T-cell (primary cell): ENCODE measurements at places on chromosomes 16 and 17.

GRCh38 chr17:77555741-77556291 lies 402.7 kb upstream of the TNRC6C start:
- DNase-seq: no peak

DNA sequence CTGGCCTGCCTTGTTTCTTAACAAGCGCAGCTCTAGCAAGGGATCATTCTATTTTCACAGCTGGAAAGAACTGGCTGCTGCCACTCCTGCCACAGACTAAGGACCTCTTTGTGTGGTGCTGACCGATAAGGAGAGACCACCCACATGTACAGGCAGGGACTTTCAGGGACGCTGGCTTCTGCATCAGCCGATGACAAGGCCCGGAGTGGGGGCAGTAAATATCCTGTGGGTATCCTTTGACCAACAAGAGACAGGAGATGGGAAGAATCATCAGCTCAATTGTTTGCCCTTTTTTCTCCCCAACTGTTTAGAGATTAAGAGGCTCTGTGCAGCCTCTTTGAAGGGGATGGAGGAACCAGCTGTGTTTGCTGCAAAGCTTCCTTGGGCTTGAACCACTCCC lies 9.2 kb upstream of the ITPRIPL2 start:
- DNase-seq: no peak

DNA sequence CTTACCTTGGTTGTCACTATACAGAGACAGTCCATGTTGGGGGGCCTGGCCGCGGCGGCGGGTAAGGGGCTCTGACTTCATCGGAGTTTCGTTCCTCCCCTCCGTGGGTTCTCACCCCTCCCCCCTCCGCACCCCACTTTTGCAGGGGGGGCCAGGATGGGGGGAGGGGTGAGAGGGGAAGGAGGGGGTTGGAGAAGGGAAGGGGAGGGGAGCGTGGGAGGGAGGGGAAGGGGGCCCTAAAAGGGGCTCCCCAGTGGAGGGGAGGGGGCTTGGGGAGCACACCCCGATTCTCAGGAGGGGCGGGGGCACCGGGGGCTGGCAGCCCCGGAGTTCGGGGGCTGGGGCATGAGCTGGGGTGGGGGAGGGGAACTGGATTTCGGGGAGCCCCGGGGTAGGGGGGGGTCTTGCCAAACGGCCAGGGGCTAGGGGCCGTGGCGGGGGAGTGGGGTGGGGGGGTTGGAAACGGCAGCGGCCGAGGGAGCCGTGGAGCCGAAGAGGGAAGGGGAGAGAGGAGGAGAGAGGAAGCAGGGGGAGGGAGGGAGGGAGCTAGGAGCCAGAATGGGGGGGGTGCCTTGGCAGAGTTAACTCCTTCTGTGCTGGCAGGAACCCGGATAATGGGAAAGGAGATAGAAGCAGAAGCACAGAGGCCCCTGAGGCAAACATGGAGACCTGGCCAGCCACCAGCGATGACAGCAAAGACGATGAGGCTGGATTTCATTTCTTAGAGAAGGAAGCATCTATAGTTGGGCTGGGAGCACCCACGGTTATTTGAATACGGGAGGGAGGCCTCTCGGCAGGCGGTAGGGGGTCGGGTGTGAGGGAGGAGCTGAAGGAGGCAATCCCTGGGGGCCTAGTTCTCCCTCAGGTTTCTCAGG lies 2.3 kb downstream of the DLG4 start:
- no peak for DNase-seq

DNA sequence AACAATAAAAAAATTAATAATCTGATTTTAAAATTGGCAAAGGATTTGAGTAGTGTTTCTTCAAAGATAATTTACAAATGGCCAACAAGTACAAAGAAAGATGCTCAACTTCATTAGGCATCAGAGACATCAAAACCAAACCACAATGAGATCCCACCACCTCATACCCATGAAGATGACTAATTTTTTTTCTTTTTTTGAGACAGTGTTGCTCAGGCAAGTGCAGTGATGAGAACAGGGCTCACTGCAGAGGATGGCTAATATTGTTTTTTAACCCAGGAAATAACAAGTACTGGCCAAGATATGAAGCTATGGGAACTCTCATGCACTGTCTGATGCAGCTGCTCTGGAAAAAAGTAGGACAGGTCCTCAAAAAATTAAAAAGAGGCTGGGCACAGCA lies 14.9 kb downstream of the WDR45B start:
- no peak for DNase-seq

DNA sequence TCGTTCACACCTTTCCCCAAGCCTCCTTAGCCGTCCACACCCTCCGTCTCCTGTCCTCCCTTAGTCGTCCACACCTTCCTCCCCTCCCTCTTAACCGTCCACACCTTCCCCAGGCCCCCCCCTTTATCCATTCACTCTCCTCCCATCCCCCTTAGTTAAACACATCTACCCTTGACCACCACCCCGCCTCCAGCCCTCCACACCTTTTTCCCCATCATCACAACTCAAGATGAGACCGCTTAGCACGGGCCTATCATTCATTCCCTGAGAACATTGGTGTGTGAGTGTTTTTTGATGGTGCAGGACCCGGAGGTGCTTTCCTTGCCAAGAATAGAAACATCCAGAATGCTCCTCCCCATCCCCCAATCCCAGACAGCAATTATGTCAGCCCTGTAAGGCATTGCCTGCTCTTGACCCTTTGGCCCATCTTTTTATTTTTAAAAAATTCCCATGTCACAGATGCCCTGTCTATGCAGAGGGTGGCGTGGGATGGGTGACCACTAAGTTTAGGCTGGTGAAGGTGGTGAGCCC lies 1.4 kb downstream of the TENT4B start:
- no peak for DNase-seq

DNA sequence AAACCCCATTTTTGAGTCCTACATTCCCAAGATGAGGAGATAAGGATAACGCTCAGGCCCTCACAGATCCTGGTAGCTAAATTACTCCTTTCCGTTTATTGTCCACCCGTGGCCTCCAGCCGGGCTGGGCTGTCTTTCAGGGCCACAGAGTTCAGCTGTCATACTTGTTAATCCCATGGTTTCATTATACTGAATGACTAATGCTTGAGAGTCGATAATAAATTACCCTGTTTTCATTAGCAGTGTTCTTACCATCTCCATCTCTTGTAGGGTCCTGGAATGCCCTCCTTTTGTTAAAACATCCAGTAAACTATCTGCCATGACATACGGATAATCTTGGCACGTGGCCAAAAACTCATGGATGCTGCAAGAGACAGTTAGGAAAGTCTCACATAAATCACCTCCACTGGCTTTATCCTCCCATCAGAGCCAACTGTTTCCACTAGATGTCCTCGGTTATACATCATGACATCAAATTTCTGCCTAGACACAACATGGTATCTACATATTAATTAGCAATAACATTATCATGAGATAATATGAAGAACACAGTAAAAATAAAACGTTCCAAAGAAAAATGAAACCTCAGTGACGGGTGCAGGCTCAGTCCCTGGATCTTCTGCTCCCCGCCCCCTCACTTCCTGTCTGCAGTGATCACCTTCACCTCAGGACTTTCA lies 45.3 kb downstream of the BRD7 start:
- DNase-seq: no peak

GRCh38 chr16:89922477-89922883 lies 662 bp upstream of the TUBB3 start:
- DNase-seq: no peak

- no peak for DNase-seq
These were observed 1.2 kb downstream of the STAT5B start for GRCh38 chr17:42274812-42275526.

- DNase-seq: peak; percentile 69
These were observed 43.3 kb downstream of the PGS1 start for GRCh38 chr17:78421534-78422266.

GRCh38 chr17:61247439-61247838 lies 152.2 kb upstream of the TBX2 start:
- no peak for DNase-seq

DNA sequence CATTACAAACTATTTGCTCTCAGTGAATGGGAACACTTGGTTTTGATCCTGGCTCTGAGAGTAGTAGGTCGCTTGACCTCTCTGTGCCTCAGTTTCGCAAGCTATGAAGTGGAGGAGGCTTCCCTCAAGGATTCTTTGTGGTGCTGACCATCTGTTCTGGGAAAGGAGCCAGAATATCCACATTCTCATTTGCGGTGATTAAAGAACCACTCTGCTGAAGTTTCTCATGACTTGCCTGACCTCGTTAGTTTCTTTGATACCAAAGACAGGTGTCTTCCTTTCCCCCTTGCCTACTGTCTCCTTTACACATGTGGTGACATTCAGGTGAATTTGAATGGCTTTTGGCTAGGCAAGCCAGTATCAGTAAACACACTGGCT lies 116.0 kb downstream of the SNX29 start:
- no peak for DNase-seq

DNA sequence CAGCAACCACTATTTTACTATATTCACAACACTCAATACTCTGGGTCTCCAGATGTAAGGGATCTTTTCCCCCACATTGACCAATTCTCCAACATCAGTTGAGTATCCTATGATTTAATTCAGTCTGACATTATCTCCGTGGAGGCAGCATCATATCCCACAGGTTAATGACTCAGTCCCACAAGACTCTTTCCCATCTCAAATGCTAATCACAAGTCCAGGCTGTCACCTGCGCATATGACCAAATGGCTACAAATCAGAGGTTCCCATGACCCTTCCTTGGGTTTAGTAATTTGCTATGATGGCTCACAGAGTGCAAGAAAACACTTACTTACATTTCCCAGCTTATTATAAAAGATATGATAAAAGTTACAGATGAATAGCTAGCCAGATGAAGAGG lies 18.7 kb downstream of the ACSM3 start:
- DNase-seq: no peak

DNA sequence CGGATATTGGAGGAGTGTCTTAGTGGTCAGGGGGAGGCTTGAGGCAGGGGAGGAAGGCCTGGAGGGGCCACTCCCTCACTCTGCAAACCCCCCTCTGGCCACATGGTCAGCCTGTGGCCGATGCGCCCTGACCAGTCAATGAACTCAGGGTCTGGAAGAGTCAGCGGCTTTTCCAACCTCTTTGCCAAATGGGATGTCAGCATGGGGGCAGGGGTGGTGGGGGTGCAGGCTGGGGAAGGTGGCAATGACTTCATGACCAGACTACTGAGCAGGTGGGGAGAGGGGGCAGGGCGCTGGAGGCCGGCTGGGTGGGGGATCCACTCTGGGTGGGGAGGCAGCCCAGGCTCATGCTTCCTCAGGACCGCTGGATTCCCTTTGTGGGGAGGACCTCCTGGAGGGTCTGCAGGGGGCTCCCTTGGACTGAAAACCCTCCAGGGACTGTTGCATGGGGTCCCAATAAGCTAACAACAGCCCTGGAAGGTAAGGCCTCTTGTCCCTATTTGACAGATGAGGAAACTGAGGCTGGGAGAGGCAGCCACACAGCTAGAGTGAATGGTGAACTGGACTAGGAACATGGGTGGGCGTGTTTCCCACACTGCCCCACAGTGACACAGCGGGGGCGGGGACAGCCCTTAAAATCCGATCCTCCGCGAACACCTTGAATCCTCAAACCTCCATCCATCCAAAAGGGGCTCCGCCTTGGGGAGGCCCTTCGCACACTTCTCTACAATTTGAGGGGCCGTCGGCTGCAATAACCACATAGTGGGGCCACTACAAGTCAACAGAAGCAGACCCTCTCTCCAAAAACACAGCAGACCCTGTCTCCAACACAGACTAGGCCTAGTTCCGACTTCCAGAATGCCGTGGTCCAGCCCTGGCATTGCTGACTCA lies 81.0 kb upstream of the TOB1 start:
- DNase-seq: no peak

- DNase-seq: no peak
These were observed 53.7 kb downstream of the SF3B3 start for GRCh38 chr16:70577256-70577698.

DNA sequence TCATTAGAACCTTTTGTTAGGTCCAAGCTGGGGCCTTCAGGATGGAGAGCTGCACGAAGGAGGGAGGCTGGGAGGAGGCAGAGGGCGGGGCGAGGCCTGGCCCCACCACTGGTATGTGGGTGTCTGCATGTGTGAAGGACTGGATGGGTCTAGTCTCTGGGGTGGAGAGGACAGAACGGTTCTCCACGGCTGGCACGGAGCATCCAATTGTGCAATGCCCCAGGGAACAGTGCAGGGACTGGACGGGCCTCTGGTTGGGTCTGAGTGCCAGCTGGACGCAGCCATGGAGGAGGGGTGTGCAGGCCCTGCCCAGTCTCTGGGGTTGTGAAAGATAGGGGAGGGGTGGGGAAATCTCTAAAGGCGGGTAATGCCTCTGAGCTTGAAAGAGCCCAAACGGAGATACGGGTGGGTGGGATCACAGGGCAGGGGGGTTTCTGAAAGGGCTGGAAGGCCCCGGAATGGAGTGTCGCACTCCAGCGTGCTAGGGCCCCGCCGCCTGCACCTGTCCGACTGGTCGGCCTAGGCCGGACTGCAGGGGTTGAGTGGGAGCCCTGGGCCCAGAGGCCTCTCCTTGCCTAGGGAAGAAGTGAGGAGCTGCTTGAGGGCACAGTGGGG lies 1.6 kb downstream of the PPL start:
- DNase-seq: no peak

DNA sequence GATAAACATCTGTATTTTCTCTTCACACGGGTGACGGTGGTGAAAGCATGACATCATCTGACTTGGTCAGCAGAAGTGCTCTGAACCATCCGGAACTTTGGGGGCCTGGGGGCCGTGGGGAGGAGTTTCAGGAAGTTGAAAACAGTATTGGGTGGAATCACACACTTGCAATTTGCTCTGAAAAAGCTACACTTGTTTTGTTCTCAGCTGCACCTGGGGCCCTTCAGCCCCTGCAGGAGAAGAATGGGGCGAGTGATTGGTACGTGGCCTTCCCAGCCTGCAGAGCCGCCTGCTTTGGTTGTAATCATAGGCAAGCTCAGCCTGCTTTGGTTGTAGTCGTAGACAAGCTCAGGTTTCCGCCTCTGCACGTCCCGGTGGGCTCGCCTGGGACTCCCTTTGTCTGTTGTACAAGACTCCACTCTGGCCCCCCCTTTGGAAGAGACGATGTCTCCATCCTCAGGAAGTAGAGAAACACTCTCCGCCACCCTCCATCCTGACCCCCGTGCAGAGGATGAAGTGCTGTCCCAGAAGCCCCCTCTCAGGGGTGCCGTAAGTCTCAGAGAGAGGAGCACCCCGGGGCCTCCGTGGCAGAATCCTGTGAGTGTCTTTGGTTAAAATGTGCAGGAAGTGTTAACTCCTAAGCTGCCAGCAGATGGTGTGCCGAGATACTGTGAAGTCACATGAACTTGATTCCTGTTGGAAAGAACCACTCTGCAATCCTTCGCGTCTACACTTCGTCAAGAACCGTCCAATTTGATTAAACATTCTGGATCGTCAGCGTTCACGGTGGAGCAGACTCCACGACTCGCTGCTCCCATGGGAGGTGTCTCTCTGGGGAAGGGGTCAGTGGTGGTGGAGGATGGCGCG lies 5.4 kb downstream of the BANP start:
- DNase-seq: peak; percentile 73

GRCh38 chr16:67105246-67105645 lies 4.5 kb upstream of the PHAF1 start:
- no peak for DNase-seq

DNA sequence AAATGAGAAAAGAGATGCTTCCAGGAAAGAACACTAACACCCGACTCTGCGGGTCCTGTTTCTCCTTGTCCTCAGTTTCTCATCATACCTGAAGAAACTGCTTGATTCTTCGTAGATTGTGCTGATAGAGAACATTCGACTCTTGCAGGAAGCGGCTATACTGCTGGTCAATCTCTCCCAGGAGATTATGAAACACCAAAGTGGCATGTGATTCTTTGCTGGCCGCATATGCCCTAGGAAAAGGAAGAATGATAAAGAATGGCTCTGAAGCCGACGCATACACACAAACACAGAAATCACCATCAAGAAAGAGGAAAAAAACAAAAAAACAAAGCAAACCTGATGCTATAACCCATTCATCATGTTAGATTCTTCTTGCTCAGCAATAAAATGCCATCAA lies 41.8 kb downstream of the STAT3 start:
- no peak for DNase-seq

- peak; percentile 20 for DNase-seq
These were observed 5.7 kb downstream of the OR4D2 start for GRCh38 chr17:58172369-58173071.
